HepG2 (cell line): ENCODE measurements at places on chromosomes 6 and 20.
A peak's percentile ranks its signal among the peaks of the same experiment; 100 is the strongest.

GRCh38 chr20:53126185-53126584 is 154.0 kb downstream of the TSHZ2 start:
- DNase-seq = no peak
- no peak overlapping the region for H3K4me3 ChIP-seq
- no peak overlapping the region for H3K27ac ChIP-seq

- no peak overlapping the region for H3K4me3 ChIP-seq
- H3K27me3 ChIP-seq = no peaks in the 10 kb centered on the region; the same call in 1 of the 2 replicates
- H3K4me1 ChIP-seq = peaks cover 6% of the 10 kb centered on the region
- H3K36me3 ChIP-seq = no peaks in the 10 kb centered on the region
- no peak overlapping the region for H3K27ac ChIP-seq
Observed at GRCh38 chr6:43383021-43383667, 13.7 kb upstream of the ZNF318 start.

DNA sequence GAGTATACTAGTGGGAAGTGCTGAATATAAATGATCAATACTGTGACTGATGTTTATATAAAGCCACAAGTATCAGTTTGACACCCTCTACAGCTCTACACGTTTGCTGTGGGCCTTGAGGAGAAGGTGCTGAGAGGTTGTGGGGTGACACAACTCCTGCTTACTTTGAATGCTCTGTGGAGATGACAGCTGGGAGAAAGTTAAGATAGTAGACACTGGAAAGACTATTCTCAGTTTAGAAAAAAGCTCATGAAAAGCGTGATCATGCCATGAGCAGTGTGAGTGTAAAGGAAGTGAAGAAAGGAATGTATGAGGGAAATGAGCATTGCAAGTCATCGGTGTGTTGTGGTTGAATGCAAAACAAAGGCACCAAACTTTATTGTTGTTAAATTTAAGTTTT is 215.8 kb downstream of the UTRN start:
- H3K4me3 ChIP-seq = no peak overlapping the region
- peaks cover 56% of the 10 kb centered on the region for H3K36me3 ChIP-seq
- no peaks in the 10 kb centered on the region for H3K27me3 ChIP-seq
- no peak overlapping the region for H3K27ac ChIP-seq

- H3K27me3 ChIP-seq = no peaks in the 10 kb centered on the region
- peaks cover 37% of the 10 kb centered on the region for H3K36me3 ChIP-seq
- no peak overlapping the region for H3K4me3 ChIP-seq
- no peak for DNase-seq
- H3K4me1 ChIP-seq = 0 out of 2 replicates have a peak, but pooled peaks cover 4% of the 10 kb centered on the region
Observed at GRCh38 chr6:158439255-158439654, 120.6 kb upstream of the TMEM181 start.

- no peaks in the 10 kb centered on the region for H3K27me3 ChIP-seq
- H3K27ac ChIP-seq = no peak overlapping the region
- no peak overlapping the region for H3K4me3 ChIP-seq
- H3K36me3 ChIP-seq = peaks cover 25% of the 10 kb centered on the region
- peak; percentile 61 for DNase-seq
Observed at GRCh38 chr6:138465007-138465645, 34.2 kb downstream of the NHSL1 start.

- peaks cover 82% of the 10 kb centered on the region for H3K4me1 ChIP-seq
- no peak for DNase-seq
- H3K4me3 ChIP-seq = no peak overlapping the region
- H3K36me3 ChIP-seq = no peaks in the 10 kb centered on the region
Observed at GRCh38 chr20:32976746-32977145, 27.5 kb downstream of the SUN5 start.

- no peaks in the 10 kb centered on the region for H3K4me1 ChIP-seq
- no peak overlapping the region for H3K4me3 ChIP-seq
- DNase-seq = no peak
- H3K36me3 ChIP-seq = peaks cover 12% of the 10 kb centered on the region
Observed at GRCh38 chr6:4892785-4893485, 110.9 kb downstream of the RPP40 start.

DNA sequence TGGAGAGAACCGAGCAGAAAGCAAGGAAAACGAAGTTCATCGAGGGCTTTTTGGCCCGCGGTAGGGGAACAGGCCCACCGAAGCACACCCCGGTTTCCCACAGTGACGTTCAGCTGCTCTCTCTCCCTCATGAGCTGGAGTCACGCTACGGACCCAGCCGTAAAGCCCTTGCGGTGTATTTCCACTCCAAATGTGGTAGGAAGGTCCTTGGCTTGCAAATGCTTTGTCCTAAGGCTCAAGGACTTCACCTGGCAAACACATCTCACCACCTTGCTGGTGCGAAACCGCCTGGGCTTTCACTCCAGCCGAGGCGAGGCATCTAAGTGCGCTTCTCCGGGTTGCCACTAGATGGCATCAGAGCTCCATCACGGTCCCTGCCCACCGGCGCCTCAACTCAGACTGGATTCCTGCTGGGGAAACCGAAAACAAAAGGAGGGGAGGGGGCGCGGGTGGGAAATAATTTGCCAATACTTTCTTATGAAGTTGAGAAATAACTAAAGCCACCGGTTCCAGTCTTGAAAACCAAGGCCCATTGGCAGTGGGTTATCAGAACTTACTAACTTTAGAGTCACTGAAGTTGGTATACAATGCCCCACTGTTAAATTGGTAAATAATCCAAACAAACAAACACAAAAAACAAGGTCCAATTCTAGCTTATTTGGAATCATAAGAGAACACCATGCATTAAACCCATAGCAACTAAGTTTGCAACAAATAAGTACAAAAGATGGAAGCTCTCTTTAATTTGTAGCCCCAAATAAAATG is 13.4 kb upstream of the FOXC1 start:
- no peak overlapping the region for H3K27ac ChIP-seq
- peaks cover 11% of the 10 kb centered on the region; the same call in 1 of the 2 replicates for H3K27me3 ChIP-seq
- peak; percentile 50 for DNase-seq
- no peak overlapping the region for H3K4me3 ChIP-seq
- peaks cover 49% of the 10 kb centered on the region for H3K4me1 ChIP-seq

GRCh38 chr6:73079978-73080377 is 145.3 kb downstream of the KHDC1L start:
- H3K4me1 ChIP-seq = no peaks in the 10 kb centered on the region
- H3K27me3 ChIP-seq = no peaks in the 10 kb centered on the region
- no peaks in the 10 kb centered on the region for H3K36me3 ChIP-seq
- no peak overlapping the region for H3K4me3 ChIP-seq
- no peak for DNase-seq

GRCh38 chr20:63497946-63498935 is 642 bp downstream of the EEF1A2 start:
- H3K4me1 ChIP-seq = 0 out of 2 replicates have a peak, but pooled peaks cover 5% of the 10 kb centered on the region
- H3K4me3 ChIP-seq = peak overlapping the region; percentile 58; the same call in 1 of the 2 replicates
- H3K27ac ChIP-seq = no peak overlapping the region
- H3K27me3 ChIP-seq = peaks cover 82% of the 10 kb centered on the region
- no peaks in the 10 kb centered on the region for H3K36me3 ChIP-seq

DNA sequence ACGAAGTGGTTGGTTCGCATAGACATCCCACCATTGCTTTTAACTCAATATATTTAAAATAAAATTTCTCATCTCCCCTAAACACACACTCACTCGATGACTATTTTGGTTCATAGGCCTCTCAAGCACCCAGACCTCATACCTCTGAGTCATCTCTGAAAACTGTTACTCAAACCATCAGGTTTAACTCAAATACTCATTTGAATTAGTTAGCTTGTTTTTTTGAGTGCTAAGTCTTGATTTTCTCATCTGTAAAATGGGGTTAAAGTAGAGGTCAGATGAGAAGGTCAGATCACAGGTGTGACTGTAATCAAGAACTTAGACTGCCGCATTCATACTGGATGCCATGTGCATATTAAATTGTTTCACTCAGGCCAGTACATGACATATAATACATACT is 243.9 kb upstream of the TENT5A start:
- no peaks in the 10 kb centered on the region for H3K27me3 ChIP-seq
- H3K36me3 ChIP-seq = no peaks in the 10 kb centered on the region
- no peak overlapping the region for H3K27ac ChIP-seq
- peaks cover 29% of the 10 kb centered on the region for H3K4me1 ChIP-seq

DNA sequence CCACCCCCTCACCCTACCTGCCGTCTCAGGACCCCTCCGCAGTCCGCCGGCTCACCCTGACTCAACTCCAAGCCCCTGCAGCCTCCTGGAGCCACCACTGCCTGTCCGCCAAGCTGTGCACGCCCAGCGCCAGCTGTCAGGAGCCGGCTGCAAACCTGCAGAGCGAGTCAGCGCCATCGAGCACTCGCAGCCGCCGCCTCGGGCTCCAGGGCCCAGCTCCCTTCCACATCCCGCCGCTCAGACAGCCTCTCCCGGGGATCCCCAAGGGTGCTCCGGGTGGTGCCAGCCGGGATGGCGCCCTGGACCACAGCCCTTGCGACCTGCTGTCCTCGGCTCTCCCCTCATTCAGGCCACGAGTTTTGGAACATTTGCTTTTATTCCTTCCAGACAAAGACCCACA is 4.3 kb downstream of the TNNC2 start:
- peaks cover 49% of the 10 kb centered on the region for H3K4me1 ChIP-seq
- H3K4me3 ChIP-seq = no peak overlapping the region
- H3K27ac ChIP-seq = no peak overlapping the region
- no peaks in the 10 kb centered on the region for H3K27me3 ChIP-seq
- H3K36me3 ChIP-seq = no peaks in the 10 kb centered on the region

GRCh38 chr6:69985180-69985579 is 118.8 kb downstream of the COL19A1 start:
- no peaks in the 10 kb centered on the region for H3K27me3 ChIP-seq
- H3K27ac ChIP-seq = no peak overlapping the region
- no peaks in the 10 kb centered on the region for H3K36me3 ChIP-seq
